ENCODE measurements at places on chromosomes 2 and 18.

- DNase-seq = no peak
Observed at GRCh38 chr2:162196638-162197037, 44.6 kb upstream of the GCG start.

GRCh38 chr2:192718340-192718739 is 523.6 kb upstream of the TMEFF2 start:
- no peak for DNase-seq

DNA sequence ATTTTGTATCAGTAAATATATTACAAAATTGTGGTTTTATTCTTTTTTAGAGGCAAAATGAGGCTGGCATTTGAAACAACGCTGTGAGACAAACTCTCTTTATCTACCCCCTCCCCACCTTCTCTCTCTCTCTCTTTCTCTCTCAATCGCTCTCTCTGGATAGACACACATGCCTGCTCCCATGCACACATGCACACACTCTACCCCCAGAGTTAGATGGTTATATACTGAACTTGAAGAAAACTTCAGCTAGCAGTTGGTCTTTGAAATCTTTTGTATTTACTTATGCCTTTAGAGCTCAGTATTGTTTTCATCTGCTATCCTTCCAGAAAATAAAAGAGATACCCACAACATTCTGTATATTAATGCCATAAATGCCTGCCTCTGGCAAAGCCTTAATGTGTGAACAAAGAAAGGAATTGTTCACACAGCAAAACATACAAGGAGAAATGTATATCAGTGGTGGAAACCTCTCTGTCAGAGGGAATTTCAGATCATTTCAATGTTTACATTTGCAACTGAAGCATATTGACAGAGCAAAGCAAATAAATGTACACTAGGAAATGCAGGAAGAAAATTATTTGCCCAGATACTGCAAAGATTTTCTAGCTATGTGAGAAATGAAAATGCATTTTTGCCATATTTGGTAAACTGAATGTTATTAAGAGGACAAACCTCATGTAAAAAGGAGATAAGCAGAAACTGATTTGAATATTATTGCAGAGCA is 217.0 kb upstream of the UBE2E3 start:
- no peak for DNase-seq

DNA sequence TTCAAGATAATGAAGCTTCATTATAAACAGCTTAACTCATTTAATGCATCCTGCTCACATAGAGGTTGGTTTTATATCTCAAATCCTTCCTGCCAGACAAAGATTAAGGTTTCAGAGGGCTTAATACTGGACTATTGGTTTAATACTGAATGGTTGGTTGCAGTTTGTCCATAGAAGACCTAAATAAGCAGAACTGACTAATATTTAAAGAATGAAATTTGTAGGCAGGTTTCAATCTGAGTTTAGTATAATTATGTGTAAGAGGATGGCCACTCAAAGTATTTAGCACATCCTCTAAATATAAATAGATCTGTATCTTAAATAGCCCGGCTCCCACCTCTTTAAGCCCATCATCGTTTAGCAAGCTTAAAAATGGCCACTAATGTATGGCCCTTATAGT is 92.5 kb downstream of the EPB41L5 start:
- no peak for DNase-seq

- DNase-seq = no peak
Observed at GRCh38 chr18:57431002-57431382, 4.2 kb upstream of the ONECUT2 start.

GRCh38 chr2:226497146-226497909 is 302.3 kb downstream of the IRS1 start:
- DNase-seq = no peak

DNA sequence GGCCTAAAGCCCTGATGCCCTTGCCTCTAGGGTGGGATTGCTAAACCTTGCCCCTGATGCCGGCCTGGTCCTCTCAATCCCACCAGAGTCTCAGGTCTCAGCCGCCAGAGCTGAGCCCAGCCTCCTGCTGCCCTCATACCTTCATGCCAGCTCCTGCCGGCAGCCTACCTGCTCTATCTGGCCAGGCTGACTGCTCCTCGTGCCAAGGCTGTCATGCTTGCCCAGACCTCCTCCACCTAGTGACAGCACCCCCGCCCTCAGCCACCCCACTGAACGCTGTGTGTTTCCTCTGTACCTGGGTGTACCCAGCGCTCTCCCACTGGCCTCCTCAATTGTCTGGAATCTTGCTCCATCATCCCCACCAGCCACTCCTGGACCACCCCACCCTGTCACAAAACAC is 120.1 kb downstream of the CACNB4 start:
- no peak for DNase-seq

- no peak for DNase-seq
Observed at GRCh38 chr2:215772003-215772402, 241.3 kb downstream of the MREG start.

- DNase-seq = no peak
Observed at GRCh38 chr2:105393373-105394055, 5.3 kb downstream of the FHL2 start.

DNA sequence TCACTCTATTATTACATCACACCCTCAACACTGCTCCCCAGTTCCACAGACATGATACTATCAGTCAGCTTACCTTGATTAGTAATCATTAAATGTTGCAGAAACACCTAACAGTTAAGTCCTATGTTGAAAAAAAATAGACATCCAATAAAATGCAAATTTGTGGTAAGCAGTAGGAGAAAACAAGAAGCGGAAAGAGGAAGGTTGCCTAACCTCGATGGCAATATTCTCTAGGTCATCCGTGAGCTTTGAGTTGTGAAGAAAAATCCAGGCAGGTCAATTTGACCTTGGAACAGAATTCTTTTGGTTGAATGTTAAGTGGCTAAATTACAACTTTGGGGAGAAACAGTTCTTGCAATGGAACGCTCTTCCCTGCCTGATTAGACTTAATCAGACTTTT is 264.4 kb downstream of the AFF3 start:
- DNase-seq = no peak

GRCh38 chr2:98541906-98542305 is 66.4 kb downstream of the COA5 start:
- no peak for DNase-seq

DNA sequence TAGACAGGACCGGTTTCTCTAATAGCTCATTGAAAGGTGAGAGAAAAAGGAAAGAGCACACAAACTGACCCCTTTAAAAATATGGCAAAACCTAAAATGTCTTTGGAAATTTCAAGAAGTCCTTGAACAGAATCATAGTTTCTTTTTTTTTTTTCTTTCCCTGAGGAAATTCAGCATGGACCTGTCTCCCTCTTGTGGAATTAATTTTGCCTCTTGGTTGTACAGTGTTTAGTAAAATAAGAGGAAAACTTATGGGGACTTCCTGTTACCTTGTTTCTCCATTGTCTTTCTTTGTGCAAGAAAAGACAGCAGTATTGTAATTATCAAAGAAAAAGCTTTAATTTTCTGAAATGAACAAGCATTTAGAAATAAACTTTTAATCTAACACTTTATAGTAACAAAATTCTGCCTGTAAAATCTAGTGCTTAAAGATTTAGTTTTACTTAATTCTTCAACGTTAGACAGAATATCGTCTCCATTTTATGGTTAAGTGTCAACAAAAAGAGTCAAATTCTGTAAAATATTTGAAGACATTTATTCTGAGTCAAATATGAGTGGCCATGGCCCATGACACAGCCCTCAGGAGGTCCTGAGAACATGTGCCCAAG is 176.3 kb upstream of the NABP1 start:
- no peak for DNase-seq

- no peak for DNase-seq
Observed at GRCh38 chr2:32952761-32953476, 6.2 kb downstream of the LTBP1 start.

DNA sequence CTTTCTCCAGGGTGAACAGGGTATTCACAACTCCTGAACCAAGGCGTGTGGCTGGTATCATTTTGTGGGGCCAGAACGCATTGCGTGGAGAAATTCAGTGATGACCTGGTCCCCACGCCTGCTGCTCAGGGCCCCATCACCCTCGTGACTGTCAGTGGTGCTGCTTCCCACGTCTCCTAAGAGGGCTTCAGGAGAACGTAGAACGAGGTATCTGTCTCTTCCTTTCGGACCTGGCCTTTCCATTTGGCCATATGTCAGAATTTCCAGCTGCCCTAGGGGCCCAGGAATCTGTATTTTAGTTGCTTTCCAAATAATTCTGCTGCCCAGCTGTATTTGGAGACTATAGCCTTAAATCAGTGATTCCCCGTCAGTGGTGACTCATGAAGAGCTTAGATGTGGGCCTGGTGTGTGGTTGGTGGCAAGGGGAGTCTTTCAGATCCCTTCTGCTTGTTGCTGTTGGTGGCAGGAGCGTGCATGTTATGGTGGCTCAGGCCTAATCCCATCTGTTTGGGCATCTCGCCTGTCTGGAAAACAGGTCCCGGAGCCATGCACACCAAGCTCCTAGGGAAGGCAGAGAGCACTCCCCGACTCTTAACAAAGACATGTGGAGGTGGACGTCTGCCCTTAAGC is 56.4 kb downstream of the NPAS2 start:
- no peak for DNase-seq

DNA sequence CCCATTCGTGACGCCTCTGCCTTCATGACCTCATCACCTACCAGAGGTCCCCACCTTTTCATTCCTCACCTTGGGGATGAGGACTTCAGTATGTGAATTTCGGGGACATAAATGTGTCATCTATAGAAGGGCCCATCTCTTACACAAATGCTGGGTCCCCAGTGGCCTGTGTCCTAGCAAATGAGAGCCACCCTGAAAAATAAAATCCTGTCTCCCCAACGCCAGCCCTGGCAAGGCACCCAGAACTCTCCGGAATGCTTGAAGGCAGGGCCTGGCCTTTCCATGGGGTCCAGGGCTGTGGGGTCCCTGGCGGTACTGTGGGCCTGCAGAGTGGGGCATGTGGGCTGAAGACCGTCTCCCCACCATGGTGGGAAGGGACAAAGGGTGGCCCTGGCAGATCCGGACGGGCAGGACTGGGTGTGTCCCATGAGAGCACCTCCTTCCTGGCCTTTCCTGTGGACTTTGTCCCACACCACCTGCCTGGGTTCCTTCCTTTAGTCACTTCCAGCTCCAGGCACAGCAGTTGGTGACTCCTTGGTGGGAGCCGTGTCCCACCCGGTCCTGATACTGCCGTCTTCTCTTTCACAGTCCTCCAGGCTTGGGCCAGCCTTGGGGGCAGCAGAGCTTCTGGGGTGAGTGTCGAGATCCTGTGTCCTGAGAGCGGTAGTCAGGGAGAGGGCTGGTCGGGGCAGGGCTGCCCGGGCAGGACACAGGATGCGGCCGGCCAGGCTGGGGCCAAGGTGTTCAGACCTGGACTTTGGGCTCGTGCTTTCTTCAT is 18.6 kb downstream of the CAPN10 start:
- DNase-seq = no peak

DNA sequence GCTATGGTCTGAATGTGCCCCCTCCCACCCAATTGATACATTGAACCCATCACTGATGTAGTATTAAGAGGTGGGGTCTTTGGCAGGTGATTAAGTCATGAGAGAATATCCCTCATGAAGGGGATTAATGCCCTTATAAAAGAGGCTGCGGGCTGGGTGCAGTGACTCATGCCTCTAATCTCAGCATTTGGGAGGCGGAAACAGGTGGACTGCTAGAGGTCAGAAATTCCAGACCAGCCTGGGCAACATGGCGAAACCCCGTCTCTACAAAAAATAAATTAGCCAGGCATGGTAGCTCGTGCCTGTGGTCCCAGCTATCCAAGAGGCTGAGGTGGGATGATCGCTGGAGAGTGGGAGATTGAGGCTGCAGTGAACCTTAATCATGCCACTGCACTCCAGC is 14.3 kb downstream of the POLR2D start:
- no peak for DNase-seq

GRCh38 chr2:20136149-20136548 is 84.7 kb upstream of the LAPTM4A start:
- DNase-seq = no peak

GRCh38 chr2:64617631-64618151 is 36.0 kb downstream of the SERTAD2 start:
- DNase-seq = no peak

- DNase-seq = no peak
Observed at GRCh38 chr2:196591621-196592022, 47.9 kb upstream of the CCDC150 start.

GRCh38 chr2:154402213-154402612 is 296.3 kb upstream of the KCNJ3 start:
- no peak for DNase-seq

DNA sequence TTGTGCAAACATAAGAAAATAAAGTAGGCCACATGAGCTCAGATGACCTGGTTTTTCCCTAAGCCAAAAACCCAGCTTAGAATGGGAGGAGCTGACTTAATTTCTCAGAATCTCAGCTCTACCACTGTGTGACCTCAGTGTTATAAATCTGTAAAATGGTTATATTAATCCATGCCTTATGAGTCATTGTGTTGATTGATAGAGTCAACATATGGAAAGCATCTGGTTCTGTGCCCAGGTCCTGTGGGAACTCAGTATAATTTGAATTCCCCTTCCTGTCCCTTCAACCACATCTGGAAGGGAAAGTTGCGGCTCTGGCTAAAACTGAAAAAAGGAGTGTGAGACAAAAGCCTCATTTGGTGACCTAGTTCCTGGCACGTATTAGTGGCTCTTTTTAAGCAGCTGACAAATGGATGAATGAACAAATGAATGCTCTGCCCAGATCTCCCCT is 25.7 kb downstream of the TMEM177 start:
- DNase-seq = no peak

DNA sequence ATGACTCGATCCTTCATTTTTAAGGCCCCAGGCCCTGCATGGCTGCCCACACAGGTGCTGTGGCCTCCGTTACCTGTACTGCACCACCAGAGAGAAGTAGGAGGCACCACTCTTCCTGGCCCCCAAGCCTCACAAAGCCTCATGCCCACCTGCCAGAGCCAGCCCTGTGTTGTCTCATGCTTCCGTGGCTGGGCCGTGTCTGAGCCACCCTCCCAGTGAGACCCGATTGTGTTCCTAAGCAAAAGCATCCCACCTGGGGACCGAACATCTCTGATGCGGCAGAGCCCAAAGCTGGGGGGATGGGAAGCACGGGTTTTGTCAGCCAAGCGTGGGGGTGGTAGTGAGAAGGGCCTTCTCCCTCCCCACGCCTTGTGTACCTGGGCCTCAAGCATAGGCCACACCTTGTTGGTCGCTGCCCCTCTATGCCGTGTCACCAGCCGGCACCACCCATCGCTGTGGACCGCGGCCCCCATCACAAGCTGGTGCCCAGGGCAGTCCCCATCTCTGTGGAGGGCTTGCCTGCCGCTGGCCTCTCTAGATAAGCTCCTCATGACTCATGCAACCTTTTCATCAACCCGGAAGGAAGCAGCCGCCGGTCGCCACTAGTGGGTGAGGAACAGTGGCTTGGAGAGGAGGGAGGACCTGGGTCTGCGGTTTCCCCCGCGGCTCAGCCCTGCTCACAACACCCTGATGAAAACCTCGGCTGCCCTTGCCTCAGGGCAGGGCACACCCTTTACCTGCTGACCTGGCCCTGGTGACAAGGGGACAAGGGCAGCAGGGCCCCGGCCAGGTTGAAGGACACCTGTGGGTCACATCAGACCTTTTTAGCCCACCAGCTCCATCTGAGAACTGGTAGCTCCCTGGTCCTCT is 2.7 kb upstream of the RNPEPL1 start:
- peak; percentile 78 for DNase-seq
